GM23338 (cell line): ENCODE measurements at places on chromosomes 1 and 21. TPM values are rescaled to one million over a fixed set of nuclear protein-coding genes. Genes with fewer than 3 reads are reported as not detected.
A peak's percentile ranks its signal among the peaks of the same experiment; 100 is the strongest.

DNA sequence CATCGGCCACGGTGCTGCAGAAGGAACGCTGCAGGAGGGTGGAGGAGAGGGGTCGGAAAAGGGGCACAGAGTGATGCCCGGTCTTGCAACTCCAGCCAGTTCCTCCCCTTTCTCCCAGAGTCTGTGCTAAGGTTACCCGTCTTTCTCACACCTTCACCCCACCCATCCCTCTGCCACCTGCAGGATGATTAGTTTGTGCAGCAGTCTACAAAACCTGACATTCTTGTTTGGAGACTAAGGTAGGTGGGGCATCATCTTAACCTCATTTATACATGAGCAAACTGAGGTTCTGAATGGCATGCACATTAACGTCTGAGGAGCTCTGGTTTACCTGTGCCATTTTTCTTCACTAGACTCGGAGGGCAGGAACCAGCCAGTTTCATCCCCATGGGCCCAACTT, 232.3 kb downstream of the GRIK3 start:
- H3K4me3 ChIP-seq, result no peak overlapping the region
- DNase-seq, result no peak
- H3K27me3 ChIP-seq, result no peaks in the 10 kb centered on the region
- H3K4me1 ChIP-seq, result peaks cover 11% of the 10 kb centered on the region
- H3K27ac ChIP-seq, result no peak overlapping the region
- H3K36me3 ChIP-seq, result no peaks in the 10 kb centered on the region

DNA sequence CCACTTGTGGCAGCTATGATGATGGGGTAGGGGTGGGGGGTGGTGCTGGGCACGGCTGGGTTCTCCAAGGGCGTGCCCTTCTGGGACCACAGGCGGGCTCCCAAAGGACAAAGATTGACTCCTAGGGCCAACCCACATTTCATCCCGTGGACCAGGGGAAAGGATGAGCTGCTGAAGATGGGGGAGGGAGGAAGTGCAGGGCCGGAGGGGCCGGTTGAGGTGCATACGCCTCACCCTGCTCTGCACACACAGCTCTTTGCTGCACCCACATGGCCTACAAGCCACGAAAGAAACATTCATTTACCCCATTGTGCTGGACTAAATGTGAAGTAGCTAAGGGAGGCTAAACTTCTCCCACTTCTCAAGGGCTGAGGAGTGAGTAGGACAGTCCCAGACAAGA, 34.2 kb upstream of the GNPAT start:
- H3K36me3 ChIP-seq, result no peaks in the 10 kb centered on the region
- DNase-seq, result peak; percentile 28
- no peak overlapping the region for H3K4me3 ChIP-seq

GRCh38 chr1:67211589-67212563, 45.6 kb downstream of the IL23R start:
- no peak overlapping the region for H3K27ac ChIP-seq
- peak; percentile 74 for DNase-seq
- H3K4me3 ChIP-seq, result no peak overlapping the region
- H3K27me3 ChIP-seq, result no peaks in the 10 kb centered on the region
- no peaks in the 10 kb centered on the region for H3K36me3 ChIP-seq

- no peaks in the 10 kb centered on the region for H3K27me3 ChIP-seq
- no peaks in the 10 kb centered on the region for H3K36me3 ChIP-seq
- H3K4me1 ChIP-seq, result no peaks in the 10 kb centered on the region
- no peak overlapping the region for H3K27ac ChIP-seq
- DNase-seq, result no peak
Measured at GRCh38 chr1:29830916-29831315, 594.6 kb downstream of the PTPRU start.

DNA sequence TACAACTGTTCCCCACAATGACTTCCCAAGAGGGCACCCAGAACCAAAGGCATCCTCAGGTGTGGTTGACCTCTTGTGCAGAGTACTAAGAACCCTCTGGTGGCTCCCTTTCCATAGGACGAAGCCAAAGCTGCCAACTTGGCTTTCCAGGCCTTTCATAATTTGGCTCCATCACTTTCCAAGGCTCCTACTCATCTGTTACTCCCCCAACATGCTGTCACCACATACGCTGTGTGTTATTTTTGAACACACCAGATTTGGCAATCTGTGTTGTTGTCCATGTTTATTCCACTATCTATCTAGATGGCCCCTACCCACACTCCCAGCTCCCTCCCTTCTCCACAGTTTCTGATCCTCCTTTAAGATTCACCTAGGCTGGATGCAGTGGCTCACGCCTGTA, 10.2 kb upstream of the NKAIN1 start:
- H3K27ac ChIP-seq, result no peak overlapping the region
- H3K36me3 ChIP-seq, result no peaks in the 10 kb centered on the region
- H3K4me3 ChIP-seq, result no peak overlapping the region
- H3K27me3 ChIP-seq, result no peaks in the 10 kb centered on the region
- DNase-seq, result no peak

DNA sequence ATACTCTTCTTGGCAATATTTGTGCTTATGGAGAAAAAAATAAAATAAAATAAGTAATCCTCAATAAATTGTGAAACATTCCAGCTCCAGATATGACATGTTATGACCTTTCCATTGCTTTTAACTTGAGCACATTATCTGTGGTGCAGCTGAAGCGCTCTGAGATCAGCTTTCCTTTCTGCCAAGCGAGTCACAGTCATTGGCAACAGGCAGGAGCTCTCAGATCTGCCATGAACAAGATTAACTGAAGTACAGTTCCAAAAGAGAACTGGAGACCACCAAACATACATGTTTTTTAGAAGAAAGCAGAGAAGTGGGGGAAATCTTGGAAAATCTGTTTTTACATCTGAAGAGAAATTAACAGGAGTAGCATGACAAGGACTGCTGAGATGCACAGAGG, 89.2 kb upstream of the DSCAM start:
- H3K36me3 ChIP-seq, result no peaks in the 10 kb centered on the region
- no peak for DNase-seq
- no peak overlapping the region for H3K4me3 ChIP-seq
- H3K27ac ChIP-seq, result no peak overlapping the region
- H3K27me3 ChIP-seq, result no peaks in the 10 kb centered on the region

GRCh38 chr1:10085076-10085475, 52.3 kb downstream of the UBE4B start:
- H3K27me3 ChIP-seq, result no peaks in the 10 kb centered on the region
- no peak for DNase-seq
- H3K4me3 ChIP-seq, result no peak overlapping the region
- no peak overlapping the region for H3K27ac ChIP-seq

GRCh38 chr1:193421487-193421886, 235.1 kb upstream of the B3GALT2 start:
- no peak for DNase-seq
- H3K36me3 ChIP-seq, result no peaks in the 10 kb centered on the region
- no peaks in the 10 kb centered on the region for H3K27me3 ChIP-seq
- H3K4me1 ChIP-seq, result no peaks in the 10 kb centered on the region
- no peak overlapping the region for H3K27ac ChIP-seq

FAM131C gene
- 0.74 and 1.3 TPM in 2 replicates for total RNA-seq

KRTAP7-1 gene
- total RNA-seq, result not detected in 2 replicates

CYP4A11 gene
- not detected in 2 replicates for total RNA-seq

PYGO2 gene
- 28.7 and 29.0 TPM in 2 replicates for total RNA-seq

WDR64 gene
- not detected in 2 replicates for total RNA-seq
